ENCODE measurements at places on chromosomes 1 and 21.
A peak's percentile ranks its signal among the peaks of the same experiment; 100 is the strongest.

- DNase-seq: no peak
These were observed 29.8 kb upstream of the CD55 start for GRCh38 chr1:207291723-207292122.

GRCh38 chr1:184986250-184986649 lies 11.9 kb upstream of the NIBAN1 start:
- DNase-seq: no peak

- no peak for DNase-seq
These were observed 55.3 kb upstream of the NBPF3 start for GRCh38 chr1:21384620-21385019.

DNA sequence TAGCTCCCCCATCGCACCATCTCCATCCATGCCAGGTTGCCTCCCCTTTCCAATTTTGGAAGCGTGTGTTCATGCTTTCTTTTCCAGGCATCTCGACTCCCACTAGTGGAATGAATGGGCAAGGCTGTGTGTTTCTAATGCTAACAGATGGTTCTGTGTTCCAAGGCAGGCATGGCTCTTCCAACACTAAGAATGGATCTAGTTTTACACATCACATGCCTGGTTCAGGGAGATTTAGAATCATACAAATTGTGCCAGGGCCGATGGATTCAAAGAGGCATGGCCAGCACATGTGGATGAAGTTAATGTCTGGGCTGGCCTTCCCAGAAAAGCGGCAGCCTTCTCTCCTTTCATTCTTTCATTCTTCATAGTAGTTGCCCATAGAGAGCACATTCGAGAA lies 438.7 kb downstream of the PRDM2 start:
- no peak for DNase-seq

- no peak for DNase-seq
These were observed 5.1 kb upstream of the ARHGEF2 start for GRCh38 chr1:155983191-155984024.

- no peak for DNase-seq
These were observed 1235.3 kb upstream of the ADGRL2 start for GRCh38 chr1:80565406-80565805.

GRCh38 chr1:106173101-106173500 lies 883.4 kb upstream of the PRMT6 start:
- no peak for DNase-seq

DNA sequence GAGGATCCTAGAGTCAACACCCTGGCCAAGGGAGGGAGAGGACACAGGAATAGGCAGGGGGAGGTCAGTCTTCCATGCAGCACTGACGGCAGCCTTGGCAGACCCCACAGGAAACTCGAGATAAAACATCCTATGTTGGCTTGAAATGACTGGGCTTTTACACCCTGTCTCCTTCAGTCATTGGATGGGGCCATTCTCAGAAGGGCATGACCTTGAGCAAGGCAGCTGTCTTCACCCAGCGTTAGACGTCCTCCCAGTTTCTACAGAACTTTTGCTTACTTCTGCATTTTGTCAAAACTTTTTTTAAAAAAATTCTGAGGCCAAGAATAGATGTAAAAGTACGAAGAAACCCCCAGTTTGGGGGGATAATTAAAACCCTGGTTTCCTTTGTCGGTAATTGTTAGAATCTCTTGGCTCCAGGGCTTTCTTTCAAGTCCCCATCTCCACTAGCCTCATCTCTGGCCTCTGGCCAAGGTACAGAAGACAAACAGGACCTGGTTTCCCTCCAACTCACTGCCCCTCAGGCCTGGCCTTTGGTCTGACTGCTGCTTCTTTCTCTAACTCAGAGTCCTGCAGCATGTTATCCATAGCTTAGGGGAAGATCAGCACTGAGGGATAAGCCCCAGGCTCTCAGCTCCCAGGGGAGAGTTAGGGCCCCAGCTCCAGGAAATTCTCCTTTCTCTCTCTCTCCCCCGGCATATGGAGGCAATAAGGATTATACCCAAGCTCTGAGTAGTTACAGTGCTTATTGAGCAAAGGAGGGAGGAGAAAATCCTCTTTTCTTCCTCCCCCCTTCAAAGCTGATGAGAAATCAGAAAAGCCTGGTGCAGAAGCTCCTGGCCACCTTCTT lies 51.6 kb upstream of the KCND3 start:
- no peak for DNase-seq

DNA sequence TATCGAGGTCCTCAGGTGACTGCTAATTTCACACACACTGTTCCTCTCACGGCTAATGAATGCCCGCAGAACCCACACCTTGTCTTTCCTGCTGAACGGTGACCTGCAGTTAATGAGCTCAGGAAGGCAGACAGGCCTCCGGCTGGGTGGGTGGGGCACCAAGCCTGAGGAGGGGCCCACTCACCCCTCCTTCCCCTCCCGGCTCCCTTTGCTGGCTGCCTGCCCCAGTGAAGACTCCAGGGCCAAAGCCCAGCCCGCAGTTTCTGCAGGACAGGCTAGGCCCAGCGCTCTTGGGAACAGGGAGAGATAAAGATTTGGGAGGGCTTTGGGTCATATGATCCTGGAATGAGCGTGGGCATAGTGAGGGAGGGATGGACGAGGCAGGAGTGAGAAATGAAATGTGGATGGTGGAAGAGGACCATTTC lies 26.4 kb downstream of the FOXO6 start:
- peak; percentile 75 for DNase-seq

Data from LNCaP clone FGC (cell line).